ENCODE measurements at places on chromosomes 12 and 14.

DNA sequence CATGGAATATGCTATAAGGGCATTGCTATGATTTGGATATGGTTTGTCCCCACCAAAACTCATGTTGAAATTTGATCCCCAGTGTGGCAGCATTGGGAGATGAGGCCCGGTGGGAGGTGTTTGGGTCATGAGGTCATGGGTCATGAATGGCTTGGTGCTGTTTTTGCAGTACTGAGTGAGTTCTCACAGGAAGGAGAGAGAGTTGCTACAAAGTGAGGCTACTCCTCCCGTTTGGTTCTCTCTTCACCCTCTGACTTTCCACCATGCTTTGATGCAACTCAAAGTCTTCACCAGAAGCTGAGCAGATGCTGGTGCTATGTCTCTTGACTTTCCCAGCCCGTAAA is 388.1 kb upstream of the TMPO start:
- no peak for DNase-seq

GRCh38 chr12:5076761-5077160 is 33.1 kb downstream of the KCNA5 start:
- DNase-seq = no peak

- no peak for DNase-seq
Observed at GRCh38 chr12:50533971-50534370, 29.2 kb downstream of the DIP2B start.

DNA sequence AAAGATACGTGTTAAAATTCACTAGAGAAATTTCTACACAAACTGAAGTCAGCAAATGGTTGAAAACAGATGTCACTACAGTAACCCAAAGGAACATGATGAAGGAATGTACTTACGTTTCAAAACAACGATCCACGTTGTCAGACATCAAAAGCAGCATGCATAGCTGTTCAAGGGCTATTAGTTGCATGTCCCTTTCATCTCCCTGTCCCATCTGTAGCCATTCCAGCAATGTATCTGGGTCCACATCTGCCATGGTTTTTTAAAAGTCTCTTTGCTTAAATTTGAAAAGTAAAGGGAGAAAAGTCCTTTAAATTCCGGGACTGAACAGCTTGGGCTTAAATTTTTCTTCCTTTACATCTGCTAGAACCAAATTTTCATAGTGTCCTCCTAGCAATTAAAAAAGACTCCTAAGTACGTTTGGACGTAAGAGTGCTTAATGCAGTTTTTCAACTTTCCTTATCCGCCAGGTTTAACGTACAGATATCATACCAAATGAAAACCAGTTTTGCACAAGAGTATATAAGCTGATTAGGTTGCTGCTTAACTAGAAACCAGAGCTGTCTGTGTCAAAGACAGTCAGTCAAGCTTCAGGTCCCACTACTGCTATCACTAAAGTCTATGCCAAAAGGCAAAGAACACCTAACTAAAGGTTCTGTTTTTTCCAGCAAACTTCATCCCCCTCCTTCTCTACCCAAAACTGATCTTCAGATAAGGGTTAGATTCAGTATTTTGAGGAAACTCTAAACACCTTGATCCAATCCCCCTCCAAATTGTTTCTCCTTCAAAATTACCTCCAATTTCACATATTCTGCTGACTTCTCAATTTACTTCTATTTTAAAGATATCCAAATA is 1.7 kb downstream of the HECTD1 start:
- DNase-seq = peak; percentile 12

DNA sequence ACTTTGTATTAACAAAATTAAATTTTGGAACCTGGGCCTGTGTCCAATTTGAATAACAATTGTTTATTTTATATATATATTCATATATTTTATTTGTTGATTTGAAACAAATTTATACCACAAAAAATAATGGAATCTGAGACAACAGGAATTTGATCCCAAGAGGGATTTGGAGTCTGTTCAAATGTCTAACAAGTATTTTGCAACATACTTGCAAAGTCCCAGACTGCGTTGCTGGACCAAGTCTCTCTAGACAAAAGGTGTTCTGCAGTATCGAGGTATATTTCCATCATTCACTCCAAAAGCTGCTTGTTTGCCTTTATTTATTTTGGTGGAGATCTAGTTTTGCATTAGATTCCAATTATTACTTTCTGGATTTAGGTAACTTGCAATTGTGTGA is 68.7 kb upstream of the PTPRR start:
- no peak for DNase-seq

DNA sequence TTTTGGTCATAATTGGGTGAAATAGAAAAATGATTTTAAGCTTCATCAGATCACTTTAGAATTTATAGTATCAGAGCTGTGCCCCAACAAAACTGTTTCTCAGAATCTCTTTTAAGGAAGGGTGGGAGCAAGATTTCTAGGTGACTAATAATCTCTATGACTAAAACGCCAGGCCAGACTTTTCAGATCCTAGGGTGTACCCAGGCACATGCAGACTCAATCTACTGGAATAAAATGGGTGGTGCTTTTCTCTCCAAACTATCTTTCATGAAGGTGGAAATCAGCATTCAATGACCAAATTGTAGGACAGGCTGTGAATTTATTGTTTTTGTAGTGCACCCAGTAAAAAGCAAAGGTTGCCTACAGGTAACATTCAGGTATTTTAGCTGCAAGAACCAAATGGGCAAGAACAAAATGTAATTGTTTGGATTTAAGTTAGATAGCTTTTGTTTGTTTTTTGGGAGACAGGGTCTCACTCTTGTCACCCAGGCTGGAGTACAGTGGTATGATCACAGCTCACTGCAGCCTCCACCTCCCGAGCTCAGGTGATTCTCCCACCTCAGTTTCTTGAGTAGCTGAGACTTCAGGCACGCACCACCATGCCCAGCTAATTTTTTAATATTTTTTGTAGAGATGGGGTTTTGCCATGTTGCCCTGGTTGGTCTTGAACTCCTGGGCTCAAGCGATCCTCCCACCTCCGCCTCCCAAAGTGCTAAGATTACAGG is 49.5 kb downstream of the PPP2R5C start:
- DNase-seq = no peak

DNA sequence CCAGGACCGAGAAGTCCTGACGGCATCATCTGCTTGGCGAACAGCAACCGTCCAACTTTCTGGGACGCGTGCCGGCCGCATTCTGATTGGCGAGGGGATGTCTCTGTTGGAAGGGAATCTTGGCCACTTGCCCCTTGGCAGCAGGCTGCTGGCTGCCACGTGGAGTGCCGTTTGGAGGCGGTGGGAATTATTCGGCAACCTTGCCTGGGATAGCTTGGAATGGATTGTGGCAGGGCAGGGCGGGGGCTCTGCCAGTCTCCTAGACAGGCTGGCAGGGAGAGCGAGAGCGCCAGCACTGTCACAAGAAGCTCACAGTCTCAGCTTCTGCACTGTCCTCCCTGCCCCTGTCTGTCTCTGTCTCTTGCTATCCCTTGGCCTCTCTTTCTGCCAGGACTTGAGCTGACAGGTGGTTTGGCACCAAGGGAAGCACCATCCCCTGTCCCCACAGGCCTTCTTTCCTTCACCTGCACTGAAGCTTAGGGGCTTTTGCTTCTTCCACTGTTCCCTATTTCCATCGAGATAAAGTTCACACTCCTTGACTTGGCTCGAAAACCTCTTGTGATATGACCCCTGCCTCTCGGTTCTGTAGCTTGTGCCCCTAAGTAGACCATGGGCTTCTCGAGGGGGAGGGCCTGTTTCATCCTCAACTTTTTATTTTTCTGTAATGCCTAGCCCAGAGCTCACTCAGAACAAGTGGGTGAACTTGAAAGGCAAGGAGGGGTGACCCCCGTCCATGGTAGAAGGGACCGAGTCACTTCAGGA is 201.9 kb downstream of the PHETA1 start:
- no peak for DNase-seq

DNA sequence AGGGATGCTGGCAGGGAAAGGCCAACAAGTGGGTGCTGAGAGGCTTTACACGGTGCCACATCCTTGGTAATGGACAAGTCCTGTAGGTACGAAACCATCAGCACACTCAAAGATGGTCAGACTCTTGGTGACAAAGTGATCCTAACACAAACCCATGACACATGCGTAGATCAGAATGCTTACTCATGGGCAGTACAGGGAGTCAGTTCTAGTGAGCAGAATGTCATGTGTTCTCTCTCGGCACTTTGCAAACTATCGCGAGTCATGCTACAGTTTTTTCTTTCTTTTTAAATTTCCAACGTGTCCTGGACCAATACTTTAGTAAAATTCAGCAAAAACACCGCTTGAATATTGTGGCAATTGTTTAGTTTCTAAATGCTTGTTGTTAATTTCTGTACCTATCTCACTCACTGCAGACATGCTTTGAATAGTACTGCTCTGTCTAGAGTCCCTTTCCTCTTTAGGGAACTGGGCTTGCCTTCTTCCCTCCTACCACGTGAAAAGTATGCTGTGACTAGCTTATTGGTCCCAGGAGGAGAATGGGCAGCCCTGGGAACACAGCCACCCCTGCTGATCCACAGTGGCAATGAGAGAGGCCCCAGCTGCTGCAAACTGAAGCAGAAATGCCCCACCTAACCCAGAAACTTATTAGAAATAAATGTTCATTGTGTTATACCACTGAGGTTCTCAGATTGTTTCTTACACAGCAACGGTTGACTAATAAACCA is 62.4 kb downstream of the UBR7 start:
- DNase-seq = no peak

- no peak for DNase-seq
Observed at GRCh38 chr12:118513611-118514010, 137.3 kb downstream of the SUDS3 start.

DNA sequence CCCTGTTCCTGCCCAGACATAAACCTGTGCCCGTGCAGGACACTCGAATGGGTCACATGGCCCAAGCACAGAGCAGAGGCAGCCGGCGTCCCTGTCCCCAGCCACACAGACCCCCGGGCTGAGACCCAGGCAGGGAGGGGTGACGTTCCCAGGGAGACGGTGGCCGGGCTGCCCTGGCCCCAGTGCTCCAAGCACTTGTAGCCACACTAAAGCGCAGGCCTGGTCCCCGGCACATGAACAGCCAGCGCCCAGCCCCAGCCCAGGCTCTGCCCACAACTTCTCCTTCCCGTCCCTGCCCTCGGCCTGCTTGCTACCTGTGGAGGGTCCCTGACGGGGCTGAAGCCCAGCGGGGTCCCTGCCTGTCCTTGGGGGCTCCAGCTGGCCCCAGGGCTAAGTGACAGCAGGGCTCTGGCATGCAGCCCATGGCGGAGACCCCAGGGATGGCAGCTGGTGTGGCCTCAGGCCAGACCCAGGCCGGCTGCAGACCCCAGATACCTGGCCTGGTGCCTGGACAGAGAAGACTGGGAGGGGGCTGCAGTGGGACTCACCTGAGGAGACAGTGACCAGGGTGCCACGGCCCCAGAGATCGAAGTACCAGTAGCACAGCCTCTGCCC is 338.4 kb downstream of the TMEM121 start:
- no peak for DNase-seq

DNA sequence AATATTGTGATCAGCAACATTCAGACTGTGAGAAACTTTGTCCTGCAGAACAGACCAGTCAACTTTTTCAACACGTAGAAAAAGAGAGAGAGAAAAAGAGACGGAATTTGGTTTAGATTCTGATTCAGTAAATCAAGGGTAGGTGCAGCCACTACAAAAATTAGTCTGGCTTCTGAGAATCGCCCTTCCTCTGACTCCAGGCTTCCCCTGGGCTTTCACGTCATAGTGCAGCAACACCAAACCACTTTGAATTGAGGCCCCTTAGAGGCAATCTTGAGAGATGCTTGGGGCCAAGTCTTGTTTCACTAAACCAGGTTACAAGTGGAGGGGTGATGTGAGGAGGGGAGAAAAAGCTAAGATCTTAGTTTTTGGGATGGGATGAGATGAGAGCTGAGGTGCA is 37.5 kb upstream of the PTGR2 start:
- no peak for DNase-seq

DNA sequence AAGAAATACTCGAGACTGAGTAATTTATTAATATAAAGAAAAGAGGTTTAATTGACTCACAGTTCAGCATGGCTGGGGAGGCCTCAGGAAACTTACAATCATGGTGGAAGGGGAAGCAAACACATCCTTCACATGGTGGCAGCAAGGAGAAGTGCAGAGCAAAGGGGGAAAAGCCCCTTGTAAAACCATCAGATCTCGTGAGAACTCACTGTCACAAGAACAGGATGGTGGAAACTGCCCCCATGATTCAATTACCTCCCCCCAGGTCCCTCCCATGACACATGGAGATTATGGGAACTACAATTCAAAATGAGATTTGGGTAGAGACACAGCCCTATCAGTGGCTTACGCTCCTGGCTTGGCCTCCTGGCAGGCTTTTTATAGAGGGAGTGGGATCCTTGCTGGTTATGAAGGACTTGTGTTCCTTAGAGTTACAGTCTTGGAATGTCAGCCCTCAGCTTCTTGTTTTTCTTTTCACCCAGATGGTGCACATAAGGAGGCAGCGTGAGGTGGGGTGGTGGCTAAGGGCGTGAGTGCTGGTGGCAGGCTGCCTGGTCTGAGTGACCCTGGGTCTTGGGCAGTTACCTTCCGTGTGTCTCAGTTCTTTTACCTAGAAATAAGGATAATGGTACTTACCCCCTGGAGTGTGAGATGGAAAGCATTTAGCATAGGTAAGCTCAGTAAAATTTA is 25.7 kb downstream of the TRAF3 start:
- no peak for DNase-seq

DNA sequence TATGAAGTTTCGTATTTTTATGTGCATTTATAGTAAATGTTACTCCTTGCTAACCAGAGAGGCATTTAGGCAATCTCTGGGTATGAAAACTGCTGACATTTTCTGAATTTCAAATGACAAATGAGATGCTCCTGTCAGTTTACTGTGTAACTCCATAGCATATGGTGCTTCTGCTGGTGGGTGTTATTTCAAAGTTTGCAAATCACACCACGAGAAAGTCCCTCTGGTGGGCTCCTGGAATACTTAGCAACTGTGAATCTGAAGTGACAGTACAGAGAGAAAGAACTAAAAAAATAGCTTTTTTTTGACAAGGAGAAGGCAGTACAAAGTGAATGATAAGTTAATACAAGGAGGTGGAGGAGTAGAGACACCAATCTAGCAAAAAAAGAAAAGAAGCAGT is 161.5 kb downstream of the DERA start:
- no peak for DNase-seq

GRCh38 chr12:41981758-41982157 is 162.9 kb downstream of the GXYLT1 start:
- DNase-seq = no peak

- DNase-seq = no peak
Observed at GRCh38 chr14:92780444-92781232, 13.5 kb upstream of the GOLGA5 start.

DNA sequence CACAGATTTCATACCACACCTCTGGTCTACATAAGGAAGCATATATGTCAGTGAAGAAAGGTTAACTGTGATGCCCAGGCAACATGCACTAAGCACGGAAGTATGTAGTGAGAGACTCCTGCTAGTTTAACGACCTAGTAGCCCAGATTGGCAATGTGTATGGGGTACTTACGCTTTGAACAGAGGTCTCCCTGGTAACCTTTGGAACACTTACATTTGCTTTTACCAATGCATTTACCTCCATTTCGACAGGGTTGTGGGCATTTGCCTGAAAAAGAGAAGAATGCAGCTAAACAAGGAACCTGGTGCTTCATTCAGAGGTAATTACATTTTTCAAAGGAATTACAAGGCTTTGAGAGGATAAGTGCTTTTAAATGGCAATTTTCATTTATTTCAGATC is 65.2 kb downstream of the WIF1 start:
- DNase-seq = peak; percentile 59

Measured in NCI-H2227 treated with DMSO at 0.1 percent for 48 hours (cell line).